ENCODE measurements at places on chromosomes 4 and X. TPM values are rescaled to one million over a fixed set of nuclear protein-coding genes. Genes with fewer than 3 reads are reported as not detected.

DNA sequence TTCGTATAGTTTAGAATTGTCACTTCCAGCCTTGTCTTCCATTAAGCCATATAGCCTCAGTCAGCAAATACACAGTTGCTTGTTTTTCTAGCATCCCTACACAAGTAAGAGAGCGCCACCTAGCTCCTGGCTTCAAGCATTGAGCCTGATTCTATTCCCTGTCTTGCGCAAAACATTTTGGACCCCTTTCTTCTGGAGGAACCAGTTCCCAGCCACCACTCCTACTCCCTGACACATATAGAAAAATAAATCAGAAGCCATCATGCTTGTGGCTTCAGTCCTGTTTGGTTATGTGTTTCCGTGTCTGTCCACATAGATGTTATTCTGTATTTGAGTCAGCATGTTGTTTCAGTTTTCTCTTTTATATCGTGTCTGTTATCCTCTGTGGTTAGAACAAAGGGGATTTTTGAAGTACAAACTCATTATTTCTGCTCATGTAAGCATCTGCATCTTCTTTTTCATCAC lies 59.9 kb downstream of the GK start:
- DNase-seq, result peak; percentile 34

The L1CAM gene
- total RNA-seq, result 347 TPM

The TNIP3 gene
- 0.14 TPM for total RNA-seq

GRCh38 chr4:14874990-14875389 lies 127.3 kb upstream of the CPEB2 start:
- DNase-seq, result no peak

DNA sequence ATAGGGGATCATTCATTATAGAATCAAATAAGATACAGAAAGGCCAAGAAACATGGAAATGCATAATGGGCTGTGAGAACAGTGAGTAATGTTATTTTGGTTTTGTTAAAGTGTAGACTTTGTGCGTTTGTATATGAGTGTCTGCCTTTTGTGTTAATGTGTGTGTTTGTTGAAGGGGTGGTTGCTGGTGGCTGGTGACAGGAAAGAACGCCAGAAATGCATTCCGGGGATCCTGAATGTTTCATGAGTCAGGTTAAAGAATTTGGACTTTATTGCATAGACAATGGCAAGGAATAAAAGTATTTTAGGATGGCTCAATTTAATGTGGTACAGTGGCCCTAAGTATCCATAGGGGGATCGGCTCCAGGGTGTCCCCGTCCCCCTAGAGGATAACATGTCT lies 1228.9 kb downstream of the PCDH7 start:
- peak; percentile 3 for DNase-seq

DNA sequence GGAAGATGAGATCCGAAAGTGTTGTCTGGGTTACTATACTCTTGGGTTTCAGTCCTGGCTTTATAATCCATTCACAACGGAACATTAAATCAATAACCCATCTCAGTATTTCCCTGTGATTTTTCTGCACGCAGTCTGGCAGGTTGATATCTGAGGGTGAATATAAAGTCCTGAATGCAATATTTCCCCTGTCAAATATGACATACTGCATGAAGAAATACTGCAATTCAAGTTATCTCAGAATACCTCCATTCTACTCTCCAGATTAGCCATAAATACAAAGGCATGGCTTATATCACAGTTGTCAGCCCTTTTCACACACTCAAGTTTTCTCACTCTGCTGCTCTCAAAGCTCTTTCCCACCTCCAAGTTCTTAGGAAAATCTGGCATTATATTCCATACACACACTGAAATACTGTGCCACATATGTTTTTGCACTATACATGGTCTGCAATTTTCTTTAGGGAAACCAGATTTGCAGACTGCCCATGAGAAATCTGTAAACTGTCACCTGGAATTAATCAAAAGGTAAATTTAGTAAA lies 64.7 kb downstream of the WDFY3 start:
- no peak for DNase-seq

GRCh38 chr4:184850431-184851199 lies 24.8 kb upstream of the ACSL1 start:
- no peak for DNase-seq

- no peak for DNase-seq
These were observed 195.4 kb downstream of the ANAPC10 start for GRCh38 chr4:144902614-144903013.
